Activated CD4-positive, alpha-beta T cell treated with anti-CD3 and anti-CD28 coated beads for 4 hours (primary cell): ENCODE measurements at places on chromosomes 5 and 9.

DNA sequence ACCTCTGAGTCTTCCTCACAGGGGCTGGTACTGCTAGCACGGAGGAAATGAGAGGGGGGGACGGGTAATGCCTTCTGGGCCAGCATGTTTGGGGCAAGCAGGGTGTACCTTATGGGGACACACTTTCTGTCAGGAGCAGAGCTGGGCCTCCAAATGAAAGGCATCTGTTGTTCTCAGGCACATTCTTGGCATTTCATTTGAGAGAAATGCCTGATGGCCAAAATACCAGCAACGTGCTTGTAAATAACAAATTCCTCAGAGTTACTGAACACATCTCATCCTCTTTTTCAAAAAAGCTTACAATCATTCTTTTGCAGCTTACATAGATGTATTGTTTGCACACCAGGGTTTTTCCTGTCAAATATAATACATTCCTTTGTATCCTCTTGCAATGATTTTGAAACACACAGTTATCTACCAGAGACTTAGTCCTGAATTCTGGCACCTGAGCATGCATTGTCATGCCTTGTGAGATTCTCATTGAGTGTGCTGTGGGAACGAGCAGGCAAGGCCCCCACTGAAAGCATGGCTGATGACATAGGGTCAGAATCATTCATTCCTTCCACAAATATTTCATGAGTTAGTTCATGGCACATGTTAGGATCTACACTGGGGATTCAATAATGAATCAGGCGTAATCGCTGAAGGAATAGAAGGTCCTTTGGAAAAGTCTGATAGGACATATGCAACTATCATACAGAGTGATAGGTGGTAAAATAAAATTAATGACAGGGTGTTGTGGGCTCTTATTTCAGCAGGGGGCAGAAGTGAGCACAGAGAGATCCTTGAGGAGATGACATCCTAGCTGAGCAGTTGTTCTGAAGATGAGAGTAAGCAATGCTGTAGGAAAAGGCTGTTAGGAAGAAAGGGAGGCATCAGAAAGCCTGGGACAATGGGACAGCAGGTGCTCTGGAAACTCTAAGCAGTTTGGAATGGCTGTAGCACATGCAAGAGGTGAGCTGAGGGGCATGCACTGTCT, 260.9 kb upstream of the TUT7 start:
- DNase-seq, result no peak

GRCh38 chr9:69145144-69145715, 28.8 kb upstream of the TJP2 start:
- no peak for DNase-seq

- peak; percentile 99 for DNase-seq
These were observed 25.6 kb downstream of the GOLGA2 start for GRCh38 chr9:128249908-128250838.

DNA sequence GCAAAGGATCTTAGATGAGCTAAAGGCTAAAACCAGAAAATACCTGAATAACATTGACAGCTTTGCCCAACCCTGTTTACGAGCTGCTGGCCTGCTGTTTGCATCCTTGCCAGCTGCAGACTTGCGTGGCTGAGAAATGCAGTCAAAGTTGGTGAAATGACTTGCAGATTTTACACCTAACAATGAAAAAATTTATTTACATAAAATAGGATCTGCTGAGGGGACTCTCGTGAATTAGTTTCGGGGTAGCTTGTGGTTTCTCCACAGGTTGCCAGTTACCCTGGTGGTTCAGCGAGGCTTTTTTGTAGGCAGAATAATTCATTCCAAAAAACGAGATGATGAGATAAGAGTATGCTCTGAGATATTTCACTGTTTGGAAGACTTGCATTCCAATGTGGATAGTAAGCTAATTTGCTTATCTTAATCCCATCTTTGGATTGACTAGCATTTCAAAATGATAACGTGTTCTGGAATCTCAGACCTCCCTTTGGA, 65.7 kb upstream of the FANCC start:
- DNase-seq, result no peak

DNA sequence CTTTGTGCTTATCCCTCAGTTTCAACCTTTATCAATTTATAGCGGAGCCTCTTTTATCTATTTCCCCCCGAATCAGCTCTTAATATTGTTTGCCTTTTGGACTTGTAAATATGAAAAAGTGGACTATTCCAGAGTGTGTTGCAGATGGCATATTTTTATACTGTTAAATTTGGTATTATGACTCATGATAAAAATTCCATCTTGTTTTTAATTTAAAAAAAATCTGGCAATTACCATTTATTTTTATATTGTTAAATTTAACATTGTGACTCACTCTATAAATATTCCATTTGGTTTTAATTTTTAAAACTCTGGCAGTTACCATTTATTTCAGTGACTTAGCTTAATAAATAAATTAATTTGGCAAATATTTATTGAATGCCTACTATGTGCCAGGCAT, 37.5 kb downstream of the RBM27 start:
- no peak for DNase-seq

DNA sequence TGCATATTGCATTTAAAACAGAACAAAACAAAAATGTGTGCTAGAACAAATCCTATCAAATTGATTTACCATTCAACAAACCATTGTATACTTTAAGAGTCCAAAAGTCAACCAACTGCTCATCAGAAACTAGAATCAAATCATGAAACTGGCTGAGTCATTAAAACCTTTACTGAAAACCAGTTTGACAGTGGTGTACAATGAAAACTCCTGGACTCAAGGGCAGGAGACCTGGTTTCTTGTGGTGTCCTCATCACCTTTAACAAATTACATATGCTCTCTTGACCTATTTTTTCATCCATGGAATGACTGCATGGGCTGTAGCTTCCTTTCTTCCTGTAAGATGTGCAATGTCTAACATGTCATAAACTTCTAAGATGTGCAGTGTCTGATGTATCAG, 315.3 kb upstream of the SLC30A5 start:
- no peak for DNase-seq

DNA sequence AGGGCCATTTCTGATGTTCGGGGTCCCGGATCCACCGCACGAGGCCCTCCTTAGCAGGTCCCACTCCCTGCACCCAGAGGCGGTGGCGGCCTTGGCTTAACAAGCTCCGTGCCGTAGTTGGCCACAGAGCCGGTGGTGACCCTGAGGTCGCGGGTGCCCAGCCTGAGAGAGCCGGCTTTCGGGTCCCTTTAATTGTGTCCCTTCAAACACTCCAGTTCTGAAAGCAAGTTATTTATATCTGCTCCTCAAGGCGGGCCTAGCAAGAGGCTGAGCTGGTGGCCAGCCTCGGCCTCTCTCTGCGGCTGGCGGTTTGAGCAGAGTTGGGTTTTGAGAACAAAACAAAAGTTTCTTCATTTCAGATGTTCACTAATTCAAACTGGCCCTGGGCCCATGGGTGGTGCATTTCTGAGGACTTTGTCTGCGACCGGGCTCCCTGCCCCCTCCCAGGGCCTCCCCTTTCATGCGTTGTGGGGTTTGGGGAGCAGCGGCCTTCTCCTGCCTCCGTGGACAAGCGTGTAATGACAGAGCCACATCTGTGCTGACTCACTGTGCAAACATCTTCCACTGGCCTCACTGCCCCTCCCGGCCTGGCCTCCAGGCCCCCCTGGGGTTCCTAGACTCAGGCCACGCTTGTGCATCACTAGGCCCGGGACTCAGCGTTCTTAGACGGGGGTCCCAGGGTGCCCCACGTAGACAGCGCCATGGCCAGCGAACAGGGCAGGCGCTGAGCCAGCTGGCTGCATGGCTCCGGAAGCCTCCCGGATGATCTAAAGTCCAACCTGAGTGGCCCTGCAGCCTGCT, 49.4 kb upstream of the COL5A1 start:
- DNase-seq, result no peak

GRCh38 chr5:167814828-167815227, 476.6 kb upstream of the WWC1 start:
- no peak for DNase-seq

DNA sequence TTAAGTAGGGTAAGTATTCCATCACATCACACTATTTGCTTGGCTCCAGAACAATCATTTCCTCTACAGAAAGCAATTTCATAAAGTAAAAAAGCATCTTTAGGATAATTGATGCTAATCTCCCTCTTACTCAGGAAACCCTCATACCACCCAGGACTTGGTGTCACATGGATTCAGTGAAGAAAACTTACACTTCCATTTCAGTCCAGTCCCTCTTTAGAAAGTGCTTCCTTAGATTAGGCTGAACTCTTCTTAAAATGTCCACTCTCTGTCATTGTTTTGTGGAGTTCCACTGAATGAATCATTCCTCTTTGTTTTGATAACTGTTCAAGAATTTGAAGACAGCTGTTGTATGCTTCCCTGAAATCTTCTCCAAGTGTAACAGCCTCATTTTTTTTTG, 144.0 kb upstream of the ZNF462 start:
- DNase-seq, result no peak

GRCh38 chr5:165559645-165560044, 2054.2 kb downstream of the MAT2B start:
- DNase-seq, result no peak

- no peak for DNase-seq
These were observed 18.7 kb upstream of the NRARP start for GRCh38 chr9:137320555-137321384.

GRCh38 chr5:158928404-158928803, 171.3 kb downstream of the EBF1 start:
- DNase-seq, result no peak

DNA sequence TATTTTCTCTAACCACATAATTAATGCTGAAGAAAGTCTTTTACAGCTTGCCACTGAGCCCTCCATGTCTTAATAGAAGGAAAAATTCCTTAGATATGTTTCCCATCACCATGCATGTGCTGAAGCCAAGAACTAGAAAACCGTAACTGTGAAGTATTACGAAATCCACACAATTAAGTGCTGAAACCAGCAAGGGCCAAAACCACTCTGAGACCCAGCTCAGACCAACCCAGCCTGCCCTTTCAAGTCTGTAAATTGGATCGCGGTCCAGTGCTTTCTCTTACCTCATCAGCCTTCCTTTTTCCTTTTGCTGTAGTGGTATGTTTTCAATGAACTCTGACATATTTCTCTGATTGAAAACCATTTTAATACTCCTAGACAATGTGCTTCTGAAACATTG, 26.3 kb downstream of the SEMA5A start:
- DNase-seq, result no peak

- no peak for DNase-seq
These were observed 26.5 kb downstream of the DDX46 start for GRCh38 chr5:134784946-134785620.

- no peak for DNase-seq
These were observed 65.7 kb upstream of the EQTN start for GRCh38 chr9:27362447-27363210.

- DNase-seq, result no peak
These were observed 64.7 kb downstream of the RXRA start for GRCh38 chr9:134390947-134391318.

GRCh38 chr5:9467199-9468059, 78.4 kb downstream of the SEMA5A start:
- no peak for DNase-seq

DNA sequence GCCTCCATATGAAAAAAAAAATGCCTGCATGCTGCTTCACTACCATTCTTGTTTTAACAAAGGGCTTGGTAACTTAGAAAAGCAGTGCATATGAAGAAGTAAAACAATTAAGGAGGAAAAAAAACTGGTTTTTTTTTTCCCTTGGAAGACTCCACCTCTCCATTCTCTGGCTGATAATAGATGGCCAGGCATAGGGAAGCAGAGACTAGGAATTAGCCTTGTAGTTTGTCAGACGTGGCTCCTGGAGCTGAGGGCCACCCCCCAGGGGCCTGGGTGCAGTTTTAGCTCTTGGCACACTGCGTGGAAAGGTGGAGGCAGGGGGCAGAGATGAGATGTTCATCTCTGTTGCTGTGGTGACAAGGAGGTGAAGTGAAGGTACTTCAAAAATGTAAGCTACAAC, 42.7 kb downstream of the WDR36 start:
- DNase-seq, result no peak

DNA sequence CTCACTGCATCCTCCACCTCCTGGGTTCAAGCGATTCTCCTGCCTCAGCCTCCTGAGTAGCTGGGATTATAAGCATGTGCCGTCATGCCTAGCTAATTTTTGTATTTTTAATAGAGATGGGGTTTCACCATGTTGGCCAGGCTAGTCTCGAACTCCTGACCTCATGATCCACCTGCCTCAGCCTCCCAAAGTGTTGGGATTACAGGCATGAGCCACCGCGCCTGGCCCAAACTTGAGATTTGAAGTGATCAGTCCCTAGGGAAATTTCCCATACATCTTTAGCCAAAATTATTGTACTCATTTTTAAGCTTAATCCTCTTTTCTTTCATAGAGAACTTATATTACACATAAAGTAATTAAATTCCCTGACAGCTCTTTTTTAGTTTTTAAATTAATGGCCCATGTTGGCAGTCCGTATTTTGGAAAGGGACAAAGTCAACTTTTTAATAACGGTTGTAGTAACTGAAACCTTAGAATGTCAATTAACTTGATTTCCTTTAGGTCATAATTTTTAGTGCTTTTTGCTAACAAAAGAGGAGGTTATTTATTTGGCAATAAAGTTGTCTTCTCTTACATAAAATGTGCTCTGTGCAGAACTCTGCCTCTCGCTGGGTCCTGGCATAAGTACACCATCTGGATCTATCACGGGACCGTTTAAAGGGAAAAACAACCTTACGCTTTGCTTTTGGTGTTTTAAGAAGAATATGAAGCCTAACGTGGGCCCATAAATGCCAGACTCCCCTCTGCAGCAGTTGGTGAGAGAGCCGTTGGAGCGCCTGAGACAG, 142.3 kb upstream of the OTULINL start:
- no peak for DNase-seq

DNA sequence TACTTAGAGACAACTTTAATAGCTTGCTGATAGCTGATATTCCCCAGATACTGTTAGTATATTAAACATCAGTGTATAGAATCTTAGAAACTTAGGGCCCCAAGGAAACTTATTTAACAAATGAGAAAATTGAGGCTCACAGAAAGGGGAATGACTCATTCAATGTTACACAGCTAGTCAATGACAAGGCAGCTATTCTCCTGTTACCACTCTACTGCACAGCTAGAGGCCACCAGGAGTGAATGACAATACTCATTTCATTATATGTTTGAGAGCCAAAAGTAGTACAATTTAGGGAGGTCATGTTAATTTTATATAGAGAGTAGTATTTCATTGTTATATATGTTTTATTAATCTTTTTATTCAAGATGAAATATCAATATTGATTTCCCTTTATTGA, 33.2 kb upstream of the PCDHB1 start:
- DNase-seq, result no peak

- DNase-seq, result no peak
These were observed 29.9 kb downstream of the BTNL9 start for GRCh38 chr5:181069767-181070491.
